ENCODE measurements at places on chromosomes 7 and 10.

- no peak for DNase-seq
Measured at GRCh38 chr7:150912427-150912826, 60.1 kb downstream of the AOC1 start.

DNA sequence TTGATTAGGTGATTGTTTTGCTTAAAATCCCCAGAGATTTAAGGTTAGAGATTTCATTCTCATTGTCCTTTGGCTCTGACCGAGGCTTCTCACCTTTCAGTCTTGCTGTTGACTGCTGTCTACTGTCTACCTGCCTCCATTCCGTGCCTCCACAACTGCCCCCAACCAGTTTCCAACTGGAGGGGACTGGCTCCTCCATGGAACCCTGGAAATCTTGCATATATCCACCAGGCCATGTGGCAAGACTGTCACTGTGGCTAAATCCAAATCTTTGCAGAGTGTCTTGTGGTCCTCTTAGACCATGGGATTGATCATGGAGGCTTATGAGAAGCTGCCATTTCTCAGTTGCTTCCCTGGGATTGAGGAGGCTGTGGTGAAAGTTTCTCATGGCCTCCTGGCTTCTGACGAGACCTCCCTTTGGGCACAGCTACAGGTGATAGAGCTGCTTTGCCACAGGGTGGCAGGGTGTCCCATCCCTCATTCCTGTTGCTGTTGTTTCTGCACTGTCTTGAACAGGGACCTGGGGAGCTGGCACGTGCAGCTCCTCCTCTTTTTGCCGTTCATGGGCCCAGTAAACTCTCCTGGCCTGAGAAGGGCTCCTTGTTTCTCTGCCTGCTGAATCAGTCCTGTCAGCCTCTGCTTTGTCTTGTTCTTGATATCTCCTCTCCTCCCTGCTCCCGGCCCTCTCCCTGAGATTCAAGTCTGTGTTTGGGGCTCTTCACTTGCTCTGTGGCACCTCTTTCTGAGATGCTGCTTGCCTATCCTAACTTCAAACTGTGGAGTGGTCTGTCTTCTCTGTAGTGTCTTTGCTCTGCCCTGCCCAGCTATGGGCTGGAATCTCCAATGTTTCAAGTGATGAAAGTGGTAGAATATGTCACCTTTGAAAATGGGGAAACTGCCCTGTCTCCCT, 63.6 kb upstream of the IGFBP3 start:
- DNase-seq, result no peak

DNA sequence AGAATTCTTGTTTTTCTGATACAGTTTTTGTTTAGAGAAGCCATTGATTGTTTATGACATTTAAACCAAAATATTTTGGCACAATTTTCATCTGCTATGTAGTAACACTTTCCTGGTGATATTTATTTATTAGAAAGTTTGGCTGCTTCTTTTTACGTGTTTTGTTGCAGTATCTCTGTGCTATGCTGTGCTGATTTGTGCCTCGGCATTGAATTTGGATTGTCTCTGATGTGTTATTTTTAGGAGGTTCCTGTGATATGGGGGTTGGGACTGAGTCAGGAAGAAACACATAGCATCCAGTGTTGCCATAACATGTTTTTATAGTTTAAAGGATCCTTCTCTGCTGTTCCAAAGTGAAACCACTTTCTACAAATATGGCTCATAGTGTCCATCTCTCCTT, 1197.7 kb upstream of the LRRN3 start:
- no peak for DNase-seq

GRCh38 chr7:30352169-30352568, 67.8 kb downstream of the ZNRF2 start:
- no peak for DNase-seq

- no peak for DNase-seq
Measured at GRCh38 chr7:114021135-114021534, 102.3 kb upstream of the PPP1R3A start.

- no peak for DNase-seq
Measured at GRCh38 chr10:87664276-87664701, 4.6 kb downstream of the PAPSS2 start.

- DNase-seq, result peak; percentile 72
Measured at GRCh38 chr10:102064868-102065560, at the start of gene HPS6. Gene HPS6 (plus strand): TSS chr10:102065349. CDS start chr10:102065475, 126 bp downstream.

- no peak for DNase-seq
Measured at GRCh38 chr7:130887182-130887956, 153.4 kb upstream of the KLF14 start.

- no peak for DNase-seq
Measured at GRCh38 chr7:48298779-48299178, 127.5 kb downstream of the ABCA13 start.

GRCh38 chr10:20877986-20878983, 18.8 kb downstream of the NEBL start:
- DNase-seq, result no peak

DNA sequence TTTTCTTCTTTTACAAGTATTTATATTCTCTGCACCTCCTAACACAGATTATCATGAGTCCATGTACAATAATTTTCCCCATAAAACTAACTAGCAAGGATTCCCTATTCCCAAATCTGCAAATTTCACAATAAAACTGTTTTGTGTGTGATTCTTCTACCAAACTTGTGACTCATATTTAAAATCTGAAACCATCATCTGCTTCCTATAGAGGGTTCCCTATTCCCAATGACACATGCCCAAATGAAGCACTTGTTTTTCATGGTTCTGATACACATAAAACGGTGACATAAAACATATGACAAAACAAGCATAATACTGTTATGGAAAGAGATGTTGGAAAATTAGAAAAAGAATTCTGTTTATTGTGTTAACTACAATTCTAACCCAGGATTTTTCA, 657.6 kb downstream of the PARD3 start:
- DNase-seq, result no peak

- DNase-seq, result no peak
Measured at GRCh38 chr10:4080225-4080805, 295.3 kb upstream of the KLF6 start.

DNA sequence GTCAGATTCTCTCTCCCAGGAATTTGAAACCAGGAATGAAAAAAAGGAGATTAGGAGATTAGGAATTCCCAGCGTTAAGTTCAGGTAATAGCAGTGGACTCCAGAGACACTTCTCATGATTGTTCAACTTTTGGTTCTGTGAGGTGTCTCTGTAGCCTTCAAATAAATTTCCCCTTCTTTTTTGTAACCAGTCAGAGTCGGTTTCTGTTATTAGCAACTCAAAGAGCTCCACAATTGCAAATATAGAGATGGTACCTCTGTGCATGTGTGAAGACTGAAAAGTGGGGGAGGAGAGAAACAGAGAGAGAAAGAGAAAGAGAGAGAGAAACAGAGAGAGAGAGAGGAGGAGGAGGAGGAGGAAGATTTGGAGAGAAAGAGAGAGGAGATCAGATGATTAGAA, 112.8 kb upstream of the STEAP1B start:
- DNase-seq, result no peak

GRCh38 chr7:5679048-5679812, 102.2 kb downstream of the RNF216 start:
- no peak for DNase-seq

DNA sequence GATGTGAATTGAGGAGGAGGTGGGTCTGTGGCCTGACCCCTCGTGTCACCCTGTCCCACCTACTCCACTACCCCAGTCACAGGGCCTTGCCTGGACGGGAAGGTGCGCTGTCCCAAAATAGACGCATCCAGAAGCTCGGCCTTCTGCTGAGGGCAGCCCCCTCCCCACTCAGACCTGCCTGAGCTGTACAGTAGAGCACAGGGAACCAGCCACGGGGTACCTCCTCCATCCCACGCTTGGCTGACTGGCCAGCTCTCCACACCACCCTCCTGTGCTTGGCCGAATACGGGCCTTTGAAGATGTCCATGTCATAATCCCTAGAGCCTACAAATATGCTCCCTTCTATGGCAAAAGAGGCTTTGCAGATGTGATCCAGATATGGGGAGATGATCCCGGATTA, 88.3 kb downstream of the CHST15 start:
- DNase-seq, result no peak

GRCh38 chr7:95776561-95777185, 4.3 kb downstream of the DYNC1I1 start:
- DNase-seq, result no peak

- no peak for DNase-seq
Measured at GRCh38 chr7:107359520-107360316, 110.1 kb upstream of the GPR22 start.

DNA sequence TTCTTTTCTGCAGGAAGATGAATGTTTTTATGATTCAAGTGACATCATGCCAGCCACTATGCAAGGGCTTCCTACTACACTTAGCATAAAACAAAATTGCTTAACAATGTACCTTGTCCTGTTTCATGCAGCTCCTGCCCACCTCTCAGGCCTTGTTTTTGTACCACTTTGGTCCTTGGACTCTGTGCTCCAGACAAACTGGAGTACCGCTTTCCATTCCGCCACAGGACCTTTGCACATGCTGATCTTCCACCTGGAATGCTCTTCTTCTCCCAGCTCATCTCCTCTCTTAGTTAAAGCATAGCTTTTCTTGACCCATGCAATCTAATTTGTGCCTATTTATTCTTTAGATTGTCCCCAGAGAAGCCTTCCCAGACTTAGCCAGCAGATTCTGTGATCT, 77.5 kb upstream of the STK17A start:
- no peak for DNase-seq

GRCh38 chr10:116272440-116273283, at the start of gene GFRA1:
Gene GFRA1 (minus strand): TSS chr10:116273206. CDS start chr10:116272029, 1,177 bp downstream.
- no peak for DNase-seq

DNA sequence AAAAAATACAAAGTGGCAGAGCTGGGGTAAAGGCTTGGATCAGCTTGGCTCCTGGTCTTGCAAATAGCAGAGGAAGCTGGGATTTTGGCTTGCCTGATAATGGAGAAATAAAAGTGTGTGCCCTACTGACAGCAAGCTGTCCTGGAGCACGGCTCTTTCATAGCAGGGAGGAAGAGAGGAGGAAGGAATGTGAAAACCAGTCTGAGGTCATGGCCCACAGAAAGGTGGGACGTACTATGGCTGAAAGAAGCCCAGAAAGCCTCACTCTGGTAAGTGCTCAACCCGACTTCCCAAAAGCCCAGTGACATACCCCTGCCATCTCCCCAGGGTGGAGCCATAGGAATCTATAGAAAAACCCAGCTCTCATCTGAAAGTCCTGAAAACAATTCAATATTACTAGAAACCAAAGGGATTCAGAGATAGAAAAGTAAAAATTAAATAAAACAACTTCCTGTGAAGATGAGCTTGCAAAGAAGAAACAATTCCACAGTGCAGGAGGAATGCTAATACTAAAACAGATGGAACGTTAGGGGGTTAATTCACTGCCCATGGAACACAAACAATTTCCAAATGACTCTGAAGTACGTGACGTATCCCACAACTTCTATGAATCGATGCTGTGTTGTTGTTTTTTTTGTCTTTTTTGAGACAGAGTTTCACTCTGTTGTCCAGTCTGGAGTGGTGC, 246.7 kb upstream of the PTN start:
- no peak for DNase-seq

Data from activated naive CD4-positive, alpha-beta T cell (primary cell).